Frontal cortex (tissue), 4 donors: ENCODE measurements at places on chromosomes 12 and 14. TPM values are rescaled to one million over a fixed set of nuclear protein-coding genes. Genes with fewer than 3 reads are reported as not detected.

DNA sequence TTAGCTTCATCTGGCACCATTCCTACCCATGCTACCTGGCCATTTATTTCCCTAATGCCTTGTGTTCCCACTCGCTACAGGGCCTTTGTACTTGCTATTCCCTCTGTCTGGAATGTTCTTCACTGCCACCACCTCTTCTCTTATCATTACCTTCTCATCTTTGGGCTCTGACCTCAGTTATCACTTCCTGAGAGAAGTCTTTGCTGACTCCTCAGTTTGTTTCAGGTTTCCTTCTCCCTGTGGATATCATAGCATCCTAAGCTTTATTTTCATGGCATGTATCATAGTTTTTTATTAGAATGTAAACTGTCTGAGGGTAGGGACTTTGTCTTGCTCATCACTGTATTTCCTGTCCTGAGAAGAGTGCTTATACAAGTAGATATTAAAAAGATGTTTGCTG lies 29.7 kb downstream of the SPATS2 start:
- no peak for DNase-seq

DNA sequence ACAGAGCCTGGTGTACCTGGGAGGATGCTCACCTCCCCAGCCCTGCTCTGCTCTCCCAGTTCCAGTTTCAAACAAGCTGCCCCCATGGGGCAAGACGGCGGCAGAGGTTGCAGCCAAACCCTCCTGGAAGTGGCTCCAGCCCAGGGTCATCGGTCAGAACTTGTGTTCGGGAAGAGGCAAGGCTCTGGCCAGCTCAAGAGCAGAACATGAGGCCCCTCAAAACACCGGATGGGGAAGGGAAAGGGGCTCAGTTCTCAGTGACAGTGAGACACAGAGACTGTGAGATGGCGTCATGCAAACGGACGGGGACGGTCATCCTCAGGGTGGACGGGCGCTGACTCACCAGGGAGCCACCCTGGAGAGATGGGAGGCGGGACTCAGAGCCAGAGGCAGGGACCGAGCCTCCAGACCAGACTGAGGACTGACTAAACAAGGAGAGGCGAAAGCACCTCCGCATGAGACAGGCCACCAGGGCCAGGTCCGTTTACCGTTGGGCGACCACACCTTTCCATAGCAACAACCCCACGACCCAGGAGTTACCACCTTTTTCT lies 63.9 kb upstream of the GALNT9 start:
- DNase-seq, result no peak

DNA sequence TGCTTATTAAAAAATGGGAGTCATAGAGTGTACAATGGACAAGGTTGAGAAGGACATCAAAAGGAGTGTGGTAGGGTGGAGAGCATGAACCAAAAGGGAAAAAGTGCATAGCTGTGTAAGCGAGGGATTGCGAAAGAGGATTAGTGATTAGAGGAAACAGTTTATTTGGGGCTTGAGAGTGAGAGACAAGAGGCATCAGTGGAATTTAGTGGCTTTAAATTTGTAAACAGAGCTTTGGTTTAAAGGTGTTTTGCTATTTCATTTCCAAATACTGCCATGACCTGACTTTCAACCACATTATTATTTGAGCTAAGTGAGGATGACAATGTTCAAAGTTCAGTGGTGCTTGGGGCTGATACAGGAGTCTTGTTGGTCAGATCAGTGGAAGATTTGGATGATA lies 53.4 kb downstream of the SLC16A7 start:
- no peak for DNase-seq

GRCh38 chr12:54140588-54141388 lies 48.0 kb downstream of the SMUG1 start:
- DNase-seq, result no peak

- no peak for DNase-seq
These were observed 10.3 kb downstream of the WASHC3 start for GRCh38 chr12:102051431-102051965.

DNA sequence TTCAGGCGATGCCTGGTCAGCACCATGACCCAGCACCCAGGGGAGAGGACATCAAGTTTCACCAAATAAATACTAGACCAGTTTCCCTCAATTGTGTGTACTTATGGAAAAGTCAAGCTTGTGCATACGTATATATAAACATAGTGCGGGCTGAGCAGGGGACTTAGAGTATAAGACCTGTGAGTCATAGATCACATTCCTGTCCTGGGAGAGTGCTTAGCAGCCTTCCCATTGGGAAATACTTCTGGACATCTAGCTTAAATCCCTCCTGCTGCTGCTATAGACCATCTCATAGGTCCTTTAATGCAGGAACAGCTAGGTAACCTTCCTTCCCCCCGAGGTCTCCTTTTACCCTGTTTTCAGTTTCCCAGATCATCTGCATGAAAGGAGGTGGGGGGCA lies 51.9 kb downstream of the PRMT8 start:
- DNase-seq, result no peak

DNA sequence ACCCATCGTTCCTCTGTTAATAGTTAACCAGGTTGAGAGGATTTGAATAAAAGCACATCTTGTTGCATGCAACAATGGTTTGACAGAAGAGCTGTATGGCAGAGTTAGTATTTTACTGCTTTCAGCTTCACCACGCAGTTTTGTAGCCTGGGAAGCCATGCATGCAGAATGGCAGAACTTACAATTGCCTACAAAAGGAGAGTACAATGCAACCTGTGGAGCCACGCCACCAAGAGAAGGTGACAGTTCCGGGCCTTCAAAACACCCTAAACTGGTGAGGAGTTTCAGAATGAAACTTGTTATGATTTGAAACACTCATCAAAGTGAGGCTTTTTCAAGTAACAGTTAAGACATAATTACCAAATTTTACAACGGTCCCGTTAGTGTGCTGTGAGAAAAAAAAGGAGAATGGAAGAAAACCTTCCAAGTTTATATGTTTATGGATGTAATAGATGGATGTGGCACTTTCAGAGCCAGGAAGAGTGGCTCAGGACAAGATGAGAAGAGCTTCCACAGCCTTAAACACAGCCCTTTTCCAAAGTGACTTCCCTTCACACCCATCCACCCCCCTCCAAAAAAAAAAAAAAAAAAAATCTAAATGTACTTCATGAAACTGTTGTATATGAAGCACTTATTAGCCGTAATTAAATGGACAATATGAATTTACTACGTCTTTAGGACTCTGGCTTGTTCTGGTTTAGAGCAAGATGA lies 158.7 kb downstream of the EGLN3 start:
- DNase-seq, result no peak

- no peak for DNase-seq
These were observed 13.0 kb upstream of the MFAP5 start for GRCh38 chr12:8675591-8676036.

GRCh38 chr12:42296503-42297109 lies 29.3 kb downstream of the ZCRB1 start:
- DNase-seq, result no peak

GRCh38 chr12:18283831-18284230 lies 22.5 kb downstream of the PIK3C2G start:
- DNase-seq, result no peak

Gene BLOC1S1
- total RNA-seq, result 21.2 TPM

Gene FBLN5
- total RNA-seq, result 1.6 TPM

Gene TOMM20L
- total RNA-seq, result not detected

Gene SLCO1B1
- not detected for total RNA-seq
